ENCODE measurements at places on chromosomes 13 and 19. TPM values are rescaled to one million over a fixed set of nuclear protein-coding genes. Genes with fewer than 3 reads are reported as not detected.

The KLK3 gene
- not detected for polyA plus RNA-seq

The ZNF844 gene
- polyA plus RNA-seq, result 0.20 TPM

The IGSF23 gene
- polyA plus RNA-seq, result not detected

The NCCRP1 gene
- polyA plus RNA-seq, result 0.46 TPM

The SIGLEC9 gene
- polyA plus RNA-seq, result not detected

The OR7D2 gene
- not detected for polyA plus RNA-seq

The RNF17 gene
- not detected for polyA plus RNA-seq

The SIX5 gene
- 10.6 TPM for polyA plus RNA-seq

The DACT3 gene
- polyA plus RNA-seq, result 0.06 TPM

The CFAP97D2 gene
- polyA plus RNA-seq, result not detected

The PLVAP gene
- not detected for polyA plus RNA-seq

The PGLYRP1 gene
- polyA plus RNA-seq, result not detected

The DCLK1 gene
- polyA plus RNA-seq, result 0.02 TPM

The GPR180 gene
- 3.7 TPM for polyA plus RNA-seq

The METTL21C gene
- not detected for polyA plus RNA-seq

The MAP4K1 gene
- polyA plus RNA-seq, result 0.12 TPM

The COX6B1 gene
- polyA plus RNA-seq, result 765 TPM
